ENCODE measurements at places on chromosomes 3 and 15.
A peak's percentile ranks its signal among the peaks of the same experiment; 100 is the strongest.

- DNase-seq = peak; percentile 43
These were observed at the start of gene CADM2 for GRCh38 chr3:84958495-84959469. TSS of gene CADM2 (plus strand) at chr3:84958989.

- no peak for DNase-seq
These were observed 655.2 kb downstream of the RBMS3 start for GRCh38 chr3:29936054-29936453.

DNA sequence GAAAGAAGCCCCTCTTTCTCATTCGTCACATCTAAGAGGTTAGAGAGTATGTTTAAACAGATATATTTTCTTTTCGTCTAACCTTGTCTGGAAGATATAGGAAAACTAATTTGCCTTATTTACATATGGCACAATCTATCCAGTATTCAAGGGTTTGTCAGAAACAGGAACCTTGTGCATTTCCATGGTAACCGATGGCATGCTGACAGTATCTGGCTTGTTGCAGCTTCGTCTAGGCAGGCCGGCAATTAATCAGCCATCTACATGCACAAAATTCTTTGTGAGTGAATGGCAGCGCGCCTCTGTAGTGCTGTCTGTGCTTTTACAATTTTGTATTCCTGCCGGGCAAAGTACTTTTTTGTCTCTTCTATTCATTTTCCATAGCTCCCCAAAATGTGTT is 294.0 kb upstream of the SOX2 start:
- DNase-seq = peak; percentile 17

DNA sequence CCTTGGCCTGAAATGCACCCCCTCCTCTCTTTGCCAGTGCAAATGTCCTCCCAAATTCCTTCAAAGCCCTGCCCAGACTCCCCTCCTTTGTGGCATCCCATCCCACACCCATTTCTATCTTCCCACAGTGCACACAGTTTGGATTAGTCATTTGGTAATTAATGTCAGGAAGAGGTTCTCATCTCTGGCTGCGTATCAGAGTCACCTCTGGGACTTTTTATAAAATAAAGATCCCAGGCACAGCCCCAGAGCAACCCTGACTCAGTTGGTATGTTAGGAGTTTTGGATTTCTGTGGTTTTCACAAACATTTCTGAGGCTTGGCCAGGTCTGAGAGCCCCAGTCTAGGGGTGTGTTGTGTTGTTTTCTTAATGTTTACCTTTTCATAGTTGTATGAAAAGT is 41.6 kb downstream of the C3orf20 start:
- DNase-seq = no peak

DNA sequence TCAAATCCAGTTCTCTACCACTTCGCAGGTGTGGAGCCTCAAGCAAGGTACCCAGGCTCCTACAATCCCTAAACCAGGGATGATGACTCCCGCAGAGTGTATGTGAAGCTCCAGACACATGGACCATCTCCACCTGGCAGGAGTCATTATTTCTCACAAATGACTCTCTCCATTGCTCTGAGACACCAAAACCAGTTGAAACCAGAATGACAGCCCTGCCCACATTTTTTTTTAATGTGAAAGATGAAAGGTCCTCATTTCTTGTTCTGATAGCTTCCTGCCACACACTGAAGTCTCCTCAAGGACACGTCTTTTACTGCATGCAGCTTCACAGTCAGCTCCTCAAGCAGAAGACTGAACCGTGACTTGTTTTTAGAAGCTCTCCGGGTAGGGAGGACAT is 61.4 kb upstream of the ZBTB38 start:
- no peak for DNase-seq

DNA sequence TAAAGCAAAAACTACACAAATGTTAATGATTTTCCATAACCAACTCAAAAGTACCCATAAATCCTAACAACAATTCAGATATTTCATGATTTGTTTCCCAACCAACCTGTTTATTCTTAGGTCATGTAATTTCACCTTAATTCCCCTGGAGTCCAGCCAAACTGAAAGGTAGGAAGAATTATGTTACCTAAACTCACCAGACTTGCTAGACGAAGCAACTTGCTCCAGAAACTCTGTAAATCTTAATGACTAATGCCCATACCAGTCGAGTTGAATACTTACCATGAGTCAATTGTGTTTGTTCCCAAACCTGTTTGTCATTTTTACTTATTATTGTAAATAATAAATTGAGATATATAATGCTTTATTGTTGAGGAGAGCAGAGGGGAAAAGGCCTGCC is 1030.0 kb downstream of the TBL1XR1 start:
- no peak for DNase-seq

DNA sequence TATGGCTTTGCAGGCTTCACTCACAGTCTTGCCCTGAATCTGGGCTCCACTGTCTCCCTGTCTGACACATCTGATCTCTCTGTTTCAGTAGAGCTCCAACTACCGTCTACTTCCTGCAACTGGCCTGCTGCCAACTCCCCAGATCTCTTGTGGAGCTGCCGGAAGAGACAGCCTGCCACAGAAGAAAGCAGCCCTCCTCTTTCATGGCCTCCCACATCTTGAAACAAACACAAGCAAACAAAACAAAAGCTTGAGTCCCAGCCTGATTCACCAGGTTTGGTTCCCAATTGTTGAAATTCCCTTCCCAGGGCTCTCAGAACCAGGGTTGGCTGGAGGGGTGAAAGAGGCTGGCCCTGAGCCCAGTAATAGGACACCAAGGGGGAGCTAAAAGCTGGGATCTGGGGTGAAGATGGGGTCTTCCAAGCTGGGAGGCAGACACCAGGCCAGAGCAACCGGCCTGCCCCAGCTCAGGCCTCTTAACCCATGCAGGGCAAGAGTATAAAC is 55.3 kb upstream of the CA12 start:
- peak; percentile 57 for DNase-seq

GRCh38 chr15:81085213-81085612 is 48.9 kb upstream of the CFAP161 start:
- DNase-seq = no peak

GRCh38 chr15:98561169-98561941 is 87.0 kb upstream of the IGF1R start:
- no peak for DNase-seq

- DNase-seq = no peak
These were observed 172.7 kb downstream of the SYNPR start for GRCh38 chr3:63450634-63451363.

GRCh38 chr15:66734961-66735908 is 33.2 kb downstream of the SMAD6 start:
- no peak for DNase-seq

- DNase-seq = no peak
These were observed 54.7 kb downstream of the FAM98B start for GRCh38 chr15:38508647-38509046.

DNA sequence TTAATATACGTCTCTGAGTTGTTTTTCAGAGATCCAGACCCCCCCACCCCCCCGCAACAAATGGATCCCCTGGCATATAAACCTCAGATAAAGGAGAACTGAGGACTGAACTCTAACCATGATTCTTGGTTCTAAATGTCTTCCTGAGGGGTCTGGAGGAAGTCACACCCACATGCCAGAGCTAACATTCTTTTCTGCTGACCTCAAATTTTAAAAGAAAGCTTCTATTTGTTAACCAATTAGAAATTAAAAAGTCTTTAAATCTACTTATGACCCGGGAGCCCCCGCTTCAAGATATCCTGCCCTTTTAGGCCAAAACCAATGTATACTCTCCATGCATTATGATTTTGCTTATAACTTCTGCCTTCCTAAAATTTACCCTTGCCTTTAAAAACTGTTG is 188.3 kb downstream of the ECT2 start:
- DNase-seq = no peak

DNA sequence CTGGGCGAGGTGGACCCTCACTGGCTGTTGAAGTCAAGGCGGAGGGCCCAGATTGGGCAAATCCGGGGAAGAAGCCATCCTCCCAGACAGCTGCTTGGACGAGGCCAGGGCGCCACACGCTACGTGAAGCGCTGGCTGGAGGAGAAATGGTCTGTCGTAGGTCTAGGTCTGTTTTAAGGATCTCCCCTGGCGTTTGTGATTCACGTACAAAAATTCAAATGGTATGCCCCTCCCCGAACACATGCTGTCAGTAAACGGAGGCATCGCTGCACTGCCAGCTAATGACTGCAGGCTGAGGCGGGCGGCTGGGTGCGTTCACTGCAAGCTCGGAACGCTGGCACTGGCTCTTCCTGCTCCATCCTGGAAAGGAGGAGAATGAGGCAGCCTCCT is 69.9 kb downstream of the EPHB3 start:
- no peak for DNase-seq

GRCh38 chr15:76147906-76148570 is 88.3 kb downstream of the TMEM266 start:
- DNase-seq = peak; percentile 7

DNA sequence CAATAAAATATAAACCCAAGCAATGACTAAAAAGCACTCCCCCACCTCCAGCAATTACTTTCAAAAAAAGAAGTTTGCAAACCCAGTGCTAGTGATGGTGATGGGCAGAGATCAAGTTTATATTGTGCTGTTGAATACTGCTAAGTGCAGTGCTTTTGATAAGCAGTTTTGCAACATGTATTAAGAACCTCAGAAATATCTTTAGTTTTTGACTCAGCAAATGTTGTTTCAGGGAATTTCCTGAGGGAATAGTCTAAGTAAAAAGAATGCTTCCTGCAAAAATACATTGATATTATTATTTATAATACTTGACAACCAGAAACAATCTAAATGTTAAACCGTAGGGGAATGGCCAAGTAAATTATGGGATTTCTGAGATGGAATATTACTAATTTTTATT is 69.3 kb downstream of the ADAMTSL3 start:
- no peak for DNase-seq

DNA sequence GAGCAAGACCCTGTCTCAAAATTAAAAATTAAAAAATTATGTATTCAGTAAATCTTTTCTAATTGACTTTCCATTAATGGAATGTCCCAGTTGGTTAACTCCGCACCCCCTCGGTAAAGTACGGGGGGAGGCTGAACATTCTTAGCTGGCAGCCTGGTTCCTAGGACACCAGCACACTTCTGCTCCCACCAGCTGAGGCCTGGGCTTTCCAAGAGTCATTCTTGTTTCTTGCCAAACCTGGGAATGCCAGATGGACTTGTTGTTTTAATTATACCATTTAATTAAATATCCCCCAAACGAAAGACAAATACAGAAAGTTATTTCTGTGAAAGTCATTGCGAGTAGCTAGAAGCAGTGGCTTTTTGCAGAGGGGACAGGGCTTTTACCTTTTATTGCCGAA is 179.4 kb downstream of the VGLL4 start:
- peak; percentile 35 for DNase-seq

DNA sequence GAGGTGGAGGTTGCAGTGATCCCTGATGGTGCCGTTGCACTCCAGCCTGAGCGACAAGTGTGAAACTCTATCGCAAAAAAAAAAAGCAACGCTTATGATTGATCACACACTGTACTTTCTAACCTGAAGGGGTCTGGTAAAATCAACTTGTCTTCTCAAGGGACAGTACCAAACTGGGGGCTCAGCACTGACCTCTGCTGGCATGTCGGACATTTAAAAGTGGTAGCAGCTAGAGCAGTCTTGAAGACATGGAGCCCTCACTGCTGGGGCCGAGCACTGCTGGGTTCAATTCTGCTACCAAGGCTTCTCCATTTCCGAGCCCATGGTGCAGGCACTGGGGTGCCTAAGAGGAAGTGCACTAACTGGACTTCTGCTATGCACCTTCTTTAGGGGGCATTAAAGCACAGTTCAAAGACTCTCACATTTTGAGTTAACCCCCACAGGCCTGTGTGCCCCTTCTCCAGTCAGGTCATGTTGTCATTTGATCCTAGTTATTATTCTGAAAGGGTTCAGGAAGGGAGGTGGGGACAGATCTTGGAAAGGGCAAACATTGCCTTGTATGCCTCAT is 26.4 kb upstream of the LAMP3 start:
- DNase-seq = no peak

- DNase-seq = no peak
These were observed 119.9 kb upstream of the FHIT start for GRCh38 chr3:61371123-61371522.

GRCh38 chr3:137767538-137768360 is 3.6 kb downstream of the SOX14 start:
- no peak for DNase-seq

GRCh38 chr3:18672561-18672960 is 247.4 kb upstream of the SATB1 start:
- DNase-seq = no peak

- DNase-seq = no peak
These were observed 19.8 kb downstream of the CYP19A1 start for GRCh38 chr15:51318382-51319150.

DNA sequence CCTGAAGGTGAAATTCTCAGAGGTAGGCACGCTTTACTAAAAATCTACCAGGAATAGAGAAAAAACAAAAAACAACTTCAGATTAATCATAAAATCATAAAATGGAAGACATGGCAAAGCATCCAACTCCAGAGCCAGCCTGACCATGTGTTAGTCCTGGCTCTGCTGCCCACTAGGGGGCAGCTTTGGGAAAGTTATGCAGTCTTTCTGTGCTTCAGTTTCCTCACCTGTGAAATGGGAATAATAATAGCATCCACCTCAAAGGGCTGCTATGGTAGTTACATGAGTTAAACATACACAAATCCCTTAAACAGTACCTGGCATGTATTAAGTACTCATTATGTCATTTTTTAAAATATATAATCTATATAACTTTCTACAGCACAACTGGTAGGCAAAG is 52.3 kb downstream of the WNT5A start:
- DNase-seq = no peak

- no peak for DNase-seq
These were observed 3.5 kb downstream of the TBC1D23 start for GRCh38 chr3:100264242-100264641.

GRCh38 chr15:61444585-61444984 is 215.5 kb upstream of the RORA start:
- no peak for DNase-seq

DNA sequence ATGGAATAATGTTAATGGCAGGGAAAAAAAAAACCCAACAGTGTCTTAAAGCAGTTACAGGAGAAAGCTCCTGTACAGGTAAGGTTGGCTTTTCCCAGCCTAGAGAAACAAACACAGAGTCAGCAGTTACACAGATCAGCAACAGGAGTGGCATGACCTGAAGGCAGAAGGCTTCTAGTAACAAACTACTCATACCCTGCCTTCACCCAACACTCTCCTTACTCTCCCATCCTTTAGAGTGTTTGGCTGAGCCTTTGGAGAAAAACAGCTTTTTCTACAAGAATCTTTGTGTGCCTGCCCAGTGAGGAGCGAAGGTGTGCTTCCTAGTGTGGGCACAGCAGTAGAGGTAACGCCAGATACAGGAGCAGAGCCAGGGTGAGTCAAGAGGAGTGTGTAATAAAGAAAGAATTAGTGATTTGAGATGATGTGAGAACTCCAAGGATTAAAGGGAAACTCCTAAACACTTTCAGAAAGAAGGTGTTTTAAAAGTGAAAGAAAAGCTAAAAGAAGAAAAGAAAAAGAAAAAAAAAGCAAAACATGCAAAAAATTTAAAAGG is 152.7 kb downstream of the POLR2M start:
- DNase-seq = no peak

DNA sequence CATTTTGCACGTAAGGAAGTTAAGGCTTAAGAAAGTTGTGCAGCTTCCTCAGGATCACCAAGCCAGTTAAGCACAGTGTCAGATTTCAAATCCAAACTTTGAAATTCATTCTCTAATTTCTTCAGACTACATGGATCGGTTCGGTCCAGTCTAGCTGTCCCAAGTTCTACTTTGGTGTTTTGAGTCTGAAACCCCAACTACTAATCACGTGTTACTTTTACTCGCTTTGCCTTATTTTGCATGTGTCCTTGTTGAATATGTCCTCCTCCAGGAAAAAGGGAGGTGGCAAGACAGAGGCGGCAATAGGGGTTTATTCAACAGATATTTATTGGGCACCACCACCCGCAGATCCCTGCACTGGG is 522 bp upstream of the GXYLT2 start:
- no peak for DNase-seq

- no peak for DNase-seq
These were observed 14.3 kb downstream of the PPCDC start for GRCh38 chr15:75037685-75038084.
